Stimulated activated CD8-positive, alpha-beta memory T cell treated with anti-CD3 and anti-CD28 coated beads, Interleukin-2, amount 100 ng/mL, for 1 hour (primary cell): ENCODE measurements at places on chromosomes 3 and 15.

GRCh38 chr3:44761101-44761423 is 357 bp downstream of the KIAA1143 start:
- no peak for DNase-seq

- no peak for DNase-seq
Measured at GRCh38 chr3:25040748-25041147, 387.3 kb upstream of the RARB start.

GRCh38 chr3:125310623-125311081 is 64.5 kb downstream of the ZNF148 start:
- peak; percentile 15 for DNase-seq

GRCh38 chr15:41258750-41259471 is 27.8 kb downstream of the CHP1 start:
- no peak for DNase-seq

GRCh38 chr3:113242096-113242581 is 30.8 kb downstream of the BOC start:
- no peak for DNase-seq
